ENCODE measurements at places on chromosomes 4 and X.
A peak's percentile ranks its signal among the peaks of the same experiment; 100 is the strongest.

- DNase-seq: no peak
Observed at GRCh38 chr4:182325397-182325796, 82.2 kb downstream of the TENM3 start.

- peak; percentile 26 for DNase-seq
Observed at GRCh38 chrX:70033348-70034051, 16.2 kb downstream of the AWAT2 start.

- DNase-seq: no peak
Observed at GRCh38 chrX:101729986-101730385, 70.3 kb upstream of the ARMCX2 start.

DNA sequence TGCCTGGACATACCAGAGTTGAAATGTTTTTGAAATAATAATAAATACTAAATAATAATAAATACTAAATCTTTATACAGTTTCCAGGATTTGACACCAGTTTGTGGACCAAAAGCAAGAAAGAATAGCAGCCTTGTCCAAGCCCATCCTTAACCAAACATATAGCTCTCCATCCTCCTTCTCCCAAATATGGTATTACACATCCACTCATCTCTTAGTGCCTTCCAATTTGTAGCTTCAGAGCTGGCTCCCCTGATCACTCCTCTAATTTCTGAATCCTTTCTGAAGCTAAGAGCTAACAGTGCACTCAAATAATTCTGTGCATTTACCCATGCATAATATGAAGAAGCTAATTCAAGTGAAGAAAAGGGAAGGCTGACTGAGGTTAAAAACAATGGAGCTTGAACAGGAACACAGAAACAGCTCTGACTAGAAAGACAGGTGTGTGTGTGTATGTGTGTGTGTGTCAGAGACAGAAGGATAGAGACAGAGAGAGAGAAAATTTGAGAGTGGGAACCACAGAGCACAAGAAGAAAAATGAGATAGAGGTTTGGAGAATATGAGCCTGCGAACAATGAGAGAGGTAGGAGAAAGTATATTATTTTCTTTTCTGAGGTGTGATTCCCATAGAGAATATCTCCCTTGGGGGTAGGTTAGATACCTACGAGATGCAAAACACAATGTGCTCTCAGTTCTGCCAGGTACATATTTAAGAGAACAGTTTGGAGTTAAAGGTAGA lies 123.5 kb downstream of the CAMK2D start:
- DNase-seq: no peak

DNA sequence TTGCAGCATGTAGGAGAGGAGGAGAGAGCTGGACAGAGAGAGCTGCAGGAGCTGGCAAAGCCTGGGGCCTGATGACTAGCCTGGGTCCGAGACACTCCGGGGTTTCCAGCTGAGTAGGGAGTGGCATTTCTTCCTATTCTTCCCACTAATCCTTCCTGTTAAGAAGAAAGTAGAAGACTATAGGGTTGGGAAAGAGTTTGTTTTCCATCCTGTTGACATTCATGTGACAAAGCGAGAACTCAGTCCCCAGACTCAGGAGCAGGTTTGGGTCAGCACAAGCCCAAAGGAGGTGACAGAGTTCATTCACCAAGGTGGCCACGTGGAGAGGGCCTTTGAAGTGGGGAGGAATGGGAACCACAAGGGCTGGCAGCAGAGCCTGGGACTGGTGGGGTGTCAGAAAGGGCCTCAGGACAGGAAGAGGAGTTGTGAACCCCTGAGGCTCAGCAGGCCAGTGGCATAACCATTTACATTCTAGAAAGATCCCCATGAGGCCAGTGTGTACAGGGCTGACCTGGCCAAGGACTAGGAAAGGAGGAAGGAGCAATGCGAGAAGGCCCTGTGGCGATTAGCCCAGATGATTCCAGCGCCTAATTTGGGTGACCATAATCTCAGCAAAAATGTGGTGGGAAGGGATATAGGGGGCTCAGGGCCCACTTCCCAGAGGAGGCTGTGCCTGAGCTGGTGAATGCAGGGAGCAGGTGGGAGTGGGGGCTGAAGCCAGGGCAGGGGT lies 3.3 kb upstream of the HAUS3 start:
- DNase-seq: no peak

GRCh38 chr4:112128452-112128851 lies 16.8 kb upstream of the FAM241A start:
- no peak for DNase-seq

DNA sequence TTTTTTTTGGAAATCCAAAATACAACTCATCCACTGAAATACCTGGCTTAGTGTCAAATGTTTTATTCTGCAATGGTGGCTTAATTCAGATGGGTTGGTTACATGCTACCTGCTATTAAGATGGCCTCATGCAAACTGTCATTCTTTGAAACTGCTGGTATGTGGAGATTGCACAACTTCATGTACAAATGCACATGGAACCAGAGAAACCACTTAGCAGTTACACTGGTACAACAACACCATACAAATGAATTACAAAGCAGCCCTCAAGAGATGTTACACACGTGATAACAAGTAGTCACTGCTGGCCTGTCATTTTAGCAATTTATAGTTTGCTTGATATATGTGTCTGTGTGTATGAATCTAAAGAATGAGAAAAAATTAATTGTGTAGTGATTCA lies 84.6 kb upstream of the STS start:
- no peak for DNase-seq

- no peak for DNase-seq
Observed at GRCh38 chrX:129472116-129472515, 51.2 kb downstream of the SMARCA1 start.

GRCh38 chrX:77431227-77431626 lies 16.0 kb upstream of the FGF16 start:
- no peak for DNase-seq

- DNase-seq: no peak
Observed at GRCh38 chr4:85005865-85006377, 39.4 kb upstream of the WDFY3 start.

DNA sequence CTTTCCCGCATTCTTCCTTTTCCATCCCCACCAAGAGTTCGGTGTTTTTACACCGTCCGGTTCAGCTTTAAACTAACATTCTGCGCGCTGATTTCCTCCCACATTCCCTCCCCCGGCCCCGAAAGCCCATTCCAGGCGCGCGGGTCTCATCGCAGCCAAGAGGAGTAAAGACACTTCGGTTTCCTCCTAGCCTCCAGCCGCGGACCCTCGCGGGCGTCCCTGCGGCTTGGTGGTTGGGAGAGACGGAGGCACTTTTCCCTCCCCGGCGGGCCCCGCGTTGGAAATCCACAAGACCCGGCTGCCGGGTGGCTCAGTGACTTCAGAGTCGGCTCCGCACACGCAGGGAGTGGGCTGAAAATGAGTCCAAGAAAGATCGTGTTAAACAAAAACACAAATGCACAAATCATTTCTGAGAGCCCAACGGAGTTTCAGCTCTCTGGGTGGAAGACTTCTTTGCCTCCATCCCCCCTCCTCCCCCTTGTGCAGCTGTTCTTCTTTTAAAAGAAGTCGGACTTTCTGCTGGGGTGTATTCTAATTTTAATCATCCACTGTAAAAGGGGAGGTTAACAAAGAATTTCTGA lies 2.0 kb upstream of the ARX start:
- DNase-seq: no peak

DNA sequence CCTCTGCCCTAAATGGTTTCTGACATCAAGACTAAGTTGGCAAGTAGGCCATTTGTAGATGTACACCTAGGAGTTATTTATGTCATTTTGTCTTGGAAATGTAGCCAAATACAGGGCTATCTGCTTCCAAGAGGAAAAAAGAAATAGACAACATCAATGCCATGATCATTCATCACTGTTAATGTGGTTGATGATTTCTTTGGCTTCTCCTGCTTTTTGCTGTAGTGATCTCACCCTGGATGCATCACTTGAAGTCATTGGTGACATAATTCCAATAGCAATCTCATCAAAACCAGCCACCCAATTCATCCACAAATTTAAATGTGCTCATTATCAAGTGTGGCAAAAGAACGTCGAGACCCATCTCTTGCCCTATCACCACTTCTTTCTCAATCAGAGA lies 222.6 kb upstream of the PPARGC1A start:
- DNase-seq: no peak

DNA sequence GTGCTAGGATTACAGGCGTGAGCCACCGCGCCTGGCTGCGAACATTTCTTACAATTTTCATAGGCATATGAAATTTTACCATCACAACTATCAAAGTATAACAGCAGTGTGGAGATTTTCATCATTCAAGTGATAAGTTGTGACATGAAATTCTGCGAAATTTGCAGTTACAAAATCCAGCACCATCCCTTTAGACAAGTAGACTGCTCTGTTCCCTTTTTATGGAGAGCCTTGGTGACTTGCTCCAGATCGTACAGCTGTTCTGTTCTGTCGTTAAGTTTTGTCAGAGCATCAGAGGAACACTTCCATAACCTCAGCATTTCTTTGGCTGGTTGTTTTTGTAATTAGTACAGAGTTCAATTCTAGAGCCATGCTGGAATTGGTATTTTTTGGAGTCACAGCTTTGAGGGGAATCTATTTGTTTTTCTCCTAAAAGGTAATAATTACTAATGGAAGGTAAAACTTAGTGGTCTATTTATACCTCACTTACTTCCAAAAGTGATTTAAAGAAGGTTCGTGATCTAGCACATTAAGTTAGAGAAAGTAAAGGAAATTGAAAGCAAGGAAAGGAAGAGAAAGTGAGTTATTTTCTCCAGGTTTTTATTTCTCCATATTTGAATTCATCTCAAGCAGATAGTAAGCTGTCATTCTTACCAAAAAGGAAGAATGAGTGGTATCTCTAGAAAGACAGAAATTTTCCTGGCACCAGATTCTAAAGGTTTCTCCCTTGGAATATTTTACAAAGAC lies 22.1 kb downstream of the ZRSR2 start:
- no peak for DNase-seq

DNA sequence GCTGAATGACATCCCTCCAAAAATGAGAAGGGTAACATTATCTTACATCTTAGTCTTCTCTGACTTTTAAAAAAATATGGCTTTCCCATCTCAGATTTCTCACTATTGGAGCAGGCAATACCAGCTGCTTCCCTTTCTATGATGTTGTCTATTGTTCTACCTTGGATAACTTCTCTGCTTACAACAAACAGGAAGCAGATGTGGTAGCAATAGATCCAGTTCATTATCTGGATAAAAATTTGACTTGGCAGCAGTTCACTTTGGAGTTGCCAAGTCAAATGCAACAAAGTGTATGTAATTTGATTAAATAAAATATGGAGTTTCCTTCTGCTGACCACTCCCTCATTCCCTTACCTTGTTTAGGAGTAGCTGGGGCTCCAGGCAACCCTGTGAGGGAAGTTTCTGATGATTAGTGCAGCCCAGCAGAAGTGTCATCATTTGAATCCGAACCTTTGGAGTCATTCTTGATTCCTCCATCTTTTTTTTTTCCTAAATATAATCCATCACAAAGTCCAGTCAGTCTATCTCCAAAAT lies 72.0 kb upstream of the GPRIN3 start:
- peak; percentile 55 for DNase-seq

- no peak for DNase-seq
Observed at GRCh38 chr4:38005637-38006036, 45.4 kb downstream of the PTTG2 start.

GRCh38 chr4:163544407-163545038 lies 50.0 kb downstream of the TMA16 start:
- DNase-seq: no peak

GRCh38 chrX:77404419-77404818 lies 42.8 kb upstream of the FGF16 start:
- DNase-seq: no peak

GRCh38 chrX:124035657-124036056 lies 74.2 kb downstream of the STAG2 start:
- no peak for DNase-seq

- no peak for DNase-seq
Observed at GRCh38 chr4:95549246-95550114, 707 bp upstream of the UNC5C start.

GRCh38 chr4:58265734-58266133 lies 1155.5 kb upstream of the IGFBP7 start:
- DNase-seq: no peak

DNA sequence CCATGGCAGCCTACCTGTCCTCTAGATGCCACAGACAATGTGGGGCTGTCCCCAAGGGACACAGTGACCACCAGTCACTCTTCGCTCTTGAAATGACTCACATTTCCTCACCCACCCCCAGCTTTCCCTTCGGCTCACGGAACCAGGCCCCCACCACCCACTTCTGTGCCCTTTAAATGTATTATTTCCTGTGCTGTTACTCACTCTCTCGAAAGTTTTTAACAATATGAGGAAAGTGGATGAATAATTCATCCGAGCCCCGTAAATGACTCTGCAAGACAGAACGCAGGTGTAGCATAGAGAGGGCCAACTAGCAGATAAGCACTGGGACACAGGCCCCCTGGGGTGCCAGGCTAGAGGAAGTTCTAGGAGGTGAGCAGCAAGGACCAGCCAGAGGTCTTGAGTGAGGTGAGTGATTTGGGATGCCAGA lies 179.5 kb upstream of the TBL1X start:
- DNase-seq: no peak

DNA sequence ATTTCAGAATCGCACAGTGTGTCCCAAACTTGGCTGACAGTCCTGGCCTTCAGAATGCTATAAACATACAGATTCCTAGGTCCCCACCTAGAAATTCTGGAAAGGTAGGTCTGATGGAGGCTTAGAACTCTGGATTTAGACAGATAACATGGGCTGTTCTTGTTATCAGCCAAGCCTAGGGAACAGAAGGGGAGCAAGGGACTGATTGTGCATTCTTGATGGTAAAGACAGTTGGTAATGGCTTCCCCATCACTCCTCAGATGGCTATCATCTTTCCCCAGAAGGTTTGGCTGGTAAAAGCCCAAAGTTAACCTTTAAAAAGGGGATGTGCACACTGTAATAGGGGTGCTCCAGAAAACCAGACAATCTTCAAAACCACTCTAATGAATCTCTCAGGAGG lies 35.7 kb downstream of the DIPK2B start:
- DNase-seq: no peak
